H1 (cell line): ENCODE measurements at places on chromosomes 1 and 21. TPM values are rescaled to one million over a fixed set of nuclear protein-coding genes. Genes with fewer than 3 reads are reported as not detected.

CRP gene
- total RNA-seq = not detected in 2 replicates

DNA sequence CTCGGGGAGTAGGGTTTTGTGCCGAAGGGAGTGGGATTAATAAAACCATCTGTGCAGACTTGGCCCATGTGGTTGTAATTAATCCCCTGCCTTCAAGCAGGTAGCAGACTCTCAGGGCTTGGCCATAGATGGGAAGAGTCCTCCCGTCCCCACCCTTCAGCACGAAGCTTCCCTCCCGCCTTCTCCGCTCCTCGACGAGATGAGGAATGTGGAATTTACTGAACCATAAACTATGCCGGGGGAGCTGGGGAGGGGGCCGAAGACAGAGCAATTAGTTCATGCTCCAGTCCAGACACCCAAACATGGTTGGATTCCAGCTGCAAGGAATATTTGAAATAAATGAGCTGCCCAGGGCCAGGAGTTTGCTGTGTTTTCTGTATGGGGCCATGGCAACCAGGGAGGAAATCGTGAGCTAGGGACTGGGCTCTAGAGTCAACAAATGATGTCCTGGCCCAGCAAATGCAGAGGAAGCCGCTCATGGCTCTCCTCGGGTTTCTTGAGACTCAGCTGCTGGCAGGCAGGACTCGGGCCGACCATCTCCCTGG is 78.8 kb downstream of the SPSB1 start:
- no peak for DNase-seq

DNA sequence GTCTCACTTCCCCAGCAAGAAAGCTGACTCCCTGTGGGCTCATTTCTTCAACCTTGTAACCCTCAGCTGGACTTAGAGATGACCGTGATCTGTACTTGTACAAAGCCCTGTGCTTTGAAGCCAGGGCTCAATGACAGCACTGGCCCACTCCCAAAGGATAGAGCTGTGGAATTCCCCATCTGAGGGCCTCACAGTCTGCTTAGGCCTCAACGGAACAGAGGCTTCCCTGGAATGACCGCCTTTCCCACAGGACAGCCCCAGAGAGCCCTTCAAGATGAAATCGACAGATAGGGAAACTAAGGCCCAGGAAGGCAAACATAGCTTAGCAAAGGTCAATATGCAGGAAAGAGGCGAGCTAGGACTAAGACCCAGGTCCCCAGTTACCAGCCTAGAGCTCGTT is 11.5 kb downstream of the SLC9A1 start:
- no peak for DNase-seq

- no peak for DNase-seq
These were observed 142.9 kb upstream of the KRTAP19-8 start for GRCh38 chr21:31181082-31181750.

DNA sequence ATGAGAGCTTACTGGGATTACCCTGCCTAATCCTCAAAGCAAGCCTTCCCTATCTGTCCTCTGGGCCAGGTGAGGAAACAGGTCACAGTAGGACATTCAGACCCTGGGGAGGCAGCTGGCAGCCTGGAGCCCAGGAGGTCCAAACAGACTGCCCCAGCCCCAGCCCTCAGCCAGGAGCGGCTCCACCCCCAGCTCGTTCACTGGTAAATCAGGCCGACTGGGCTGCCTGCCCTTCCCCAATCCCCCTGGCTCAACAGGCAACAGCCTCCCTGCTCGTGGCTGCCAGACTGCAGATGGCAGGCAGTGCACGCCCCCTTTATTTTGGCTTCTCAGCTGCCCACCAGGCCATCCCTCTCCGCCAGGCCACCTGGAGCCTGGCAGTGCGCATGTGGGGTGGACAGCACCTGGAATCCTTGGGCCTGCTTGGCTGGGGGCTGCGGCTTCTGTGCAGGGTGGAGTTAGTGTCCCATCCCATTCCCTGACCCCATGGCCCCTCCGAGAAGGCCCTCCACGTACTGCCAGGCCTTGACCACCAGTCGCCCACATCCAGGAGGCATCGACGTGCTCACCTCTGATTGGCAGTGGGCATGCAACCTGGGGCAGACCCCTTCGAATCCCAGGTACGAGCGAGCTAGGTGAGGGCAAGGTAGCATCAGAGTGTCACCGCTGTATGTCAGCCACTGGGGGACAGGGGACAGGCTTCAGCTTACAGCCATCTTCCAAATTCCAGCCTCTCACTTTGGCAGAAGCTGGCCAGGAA is 11.2 kb upstream of the ZNF670 start:
- no peak for DNase-seq

DNA sequence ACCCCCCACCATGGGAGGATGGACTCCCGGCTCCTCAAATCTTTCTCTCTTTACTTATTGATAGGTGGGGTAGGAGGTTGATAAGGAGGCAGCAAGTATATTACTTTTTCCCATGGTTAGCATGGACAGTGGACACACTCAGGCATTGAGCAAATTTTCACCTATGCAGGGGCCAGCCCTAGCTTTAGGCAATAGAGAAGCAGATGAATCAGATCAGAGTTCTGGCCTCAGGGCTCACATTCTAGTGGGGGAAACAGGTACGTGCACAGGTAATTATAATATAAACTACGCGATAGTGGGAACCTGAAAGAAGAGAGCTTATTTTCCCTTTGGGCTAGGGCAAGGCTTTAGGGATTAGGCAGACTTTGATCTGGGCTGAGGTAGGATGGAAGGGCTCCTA is 13.5 kb upstream of the FOXE3 start:
- DNase-seq = no peak

DNA sequence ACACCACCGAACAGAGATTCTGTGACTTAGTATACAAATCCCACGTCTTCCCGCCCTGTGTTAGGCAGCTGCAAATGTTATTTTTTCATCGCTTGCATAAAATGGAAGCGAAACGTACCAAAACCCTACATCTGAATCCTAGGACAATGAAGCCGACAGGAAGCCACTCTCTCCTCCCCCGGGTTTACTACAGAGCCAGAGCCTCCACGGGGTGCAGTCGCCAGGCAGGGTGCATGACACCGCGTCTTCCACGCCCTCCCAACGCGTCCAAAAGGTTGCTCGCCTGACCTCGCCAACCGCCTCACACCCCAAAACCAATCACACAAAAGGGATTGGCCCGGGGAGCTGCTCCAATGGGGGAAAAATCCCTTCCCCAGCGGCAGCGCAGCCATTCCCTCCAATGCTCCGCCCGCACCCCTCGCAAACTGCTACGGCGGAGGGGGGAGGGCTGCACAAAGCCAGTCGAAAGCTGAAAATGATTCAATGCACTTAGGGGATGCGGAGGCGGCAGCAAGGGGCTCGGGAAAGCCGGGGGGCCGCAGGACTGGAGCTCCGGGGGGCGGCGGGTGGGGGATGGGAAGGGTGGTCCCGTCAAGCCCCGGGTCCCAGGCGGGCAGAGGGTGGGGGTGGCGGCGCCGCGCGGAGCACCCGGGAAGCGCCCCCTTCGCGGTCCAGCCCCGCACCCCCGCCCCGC is 701 bp downstream of the CEP170 start:
- no peak for DNase-seq

DNA sequence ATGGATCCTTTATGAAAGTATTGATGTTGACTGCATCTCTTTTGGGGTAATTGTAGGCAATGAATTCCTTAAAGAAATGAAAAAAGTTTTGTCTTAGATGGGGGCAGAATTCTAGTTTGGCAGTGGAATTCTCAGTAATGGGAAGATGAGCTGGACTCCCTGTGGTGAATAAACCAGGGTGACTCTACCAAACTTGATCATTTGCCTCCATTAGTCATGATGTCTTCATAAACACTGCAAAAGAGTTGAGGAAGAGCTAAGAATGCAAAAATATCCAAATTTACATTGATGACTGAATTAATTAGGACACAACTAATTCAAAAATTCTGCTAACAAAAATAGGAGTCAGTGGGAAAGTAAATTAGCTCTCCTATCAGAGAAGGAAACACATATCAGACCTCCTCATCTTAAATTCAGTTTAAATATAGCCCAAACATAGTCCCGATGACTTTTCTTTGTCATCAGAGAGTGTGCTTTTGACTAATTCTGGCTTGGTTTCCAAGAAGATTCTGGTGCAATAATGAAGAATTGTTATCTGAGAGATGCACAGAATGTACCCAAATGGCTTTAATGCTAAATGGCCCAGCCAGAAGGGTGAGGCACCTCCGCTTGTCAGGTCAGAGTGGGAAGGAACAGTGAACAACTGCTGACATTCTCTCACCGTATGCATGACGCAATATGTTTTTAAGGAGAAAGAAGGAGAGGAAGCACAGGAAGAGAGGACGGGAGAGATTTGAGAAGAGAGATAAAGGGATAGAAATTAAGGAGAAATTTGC is 525.1 kb downstream of the LMO4 start:
- no peak for DNase-seq

DNA sequence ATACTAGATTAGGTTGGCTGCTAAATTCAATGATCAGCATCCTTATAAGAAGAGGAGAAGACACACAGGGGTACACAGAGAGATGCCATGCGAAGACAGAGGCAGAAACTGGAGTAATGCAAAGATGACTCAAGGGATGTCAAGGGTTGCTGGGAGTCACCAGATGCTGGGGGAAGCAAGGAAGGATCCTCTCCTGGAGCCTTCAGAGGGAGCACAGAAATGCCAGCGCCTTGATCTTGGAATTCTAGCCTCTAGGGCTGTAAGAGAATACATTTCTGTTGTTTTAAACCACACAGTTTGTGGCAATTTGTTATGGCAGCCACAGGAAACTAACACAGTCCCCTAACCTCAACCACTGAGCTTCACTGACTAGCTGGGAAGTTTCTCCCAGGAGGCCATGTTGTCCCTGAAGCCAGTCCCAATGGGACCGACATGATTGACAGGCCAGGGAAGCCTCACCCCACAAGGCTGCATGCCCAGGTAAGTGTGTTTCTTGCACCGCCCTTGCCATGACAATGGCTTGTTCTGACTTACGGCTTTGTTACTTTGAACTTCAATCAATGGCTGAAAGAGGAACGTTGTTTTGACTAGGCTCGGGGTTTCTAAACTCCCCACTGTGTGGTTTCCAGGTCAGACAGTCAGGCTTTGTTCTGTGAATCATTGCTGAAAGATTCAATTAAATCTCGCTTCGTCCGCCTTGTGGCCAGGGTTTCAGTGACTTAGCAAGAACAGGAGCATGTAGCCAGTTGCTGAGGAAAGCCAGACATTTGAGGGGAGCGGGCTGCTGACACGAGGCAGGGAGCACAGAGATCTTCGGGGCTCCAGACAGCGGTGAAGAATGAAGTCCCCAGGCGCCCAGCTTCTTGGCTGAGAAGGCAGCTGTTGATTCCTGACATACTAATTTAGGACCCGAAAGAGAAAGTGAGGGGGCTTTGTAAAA is 62.3 kb downstream of the RUNX1 start:
- no peak for DNase-seq

DNA sequence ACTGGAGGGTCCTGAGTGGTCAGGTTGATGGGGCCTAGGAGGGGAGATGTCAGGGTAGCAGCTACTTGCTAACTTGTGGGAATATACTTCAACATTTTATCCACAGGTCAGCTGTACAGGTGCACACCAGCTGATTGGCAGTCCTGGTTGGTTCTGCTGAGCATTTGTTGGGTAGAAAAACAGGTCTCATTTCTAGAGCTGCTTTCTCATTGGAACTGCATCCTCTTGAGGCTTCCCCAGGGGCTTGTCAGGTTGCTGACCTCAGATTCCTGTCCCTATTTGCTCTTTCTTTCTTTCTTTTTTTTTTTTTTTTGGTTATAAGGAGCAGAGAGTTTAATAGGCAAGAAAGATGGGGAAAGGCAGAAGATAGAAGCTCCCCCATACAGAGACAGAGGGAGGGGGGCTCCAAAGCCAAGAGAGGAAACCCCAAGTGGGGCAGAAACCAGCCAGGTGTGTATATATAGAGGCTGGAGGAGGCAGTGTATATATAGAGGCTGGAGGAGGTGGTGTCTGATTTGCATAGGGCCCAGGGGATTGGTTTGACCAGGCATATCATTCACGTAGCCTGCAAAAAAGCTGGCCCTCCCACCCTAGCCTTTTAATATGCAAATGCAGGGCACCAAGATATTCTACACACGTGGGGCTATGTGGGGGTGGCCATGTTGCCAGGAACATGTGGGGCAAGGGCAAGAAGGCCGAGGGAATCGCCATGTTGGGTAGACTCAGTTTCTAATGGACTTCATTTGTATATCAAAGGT is 57.3 kb upstream of the STUM start:
- no peak for DNase-seq
